ENCODE measurements at places on chromosomes 11 and 22.

GRCh38 chr11:62673196-62673525 lies 1.1 kb upstream of the LBHD1 start:
- DNase-seq: no peak

- no peak for DNase-seq
Observed at GRCh38 chr22:29265929-29266328, 1.9 kb downstream of the RHBDD3 start.

- no peak for DNase-seq
Observed at GRCh38 chr22:17920145-17920605, 104.2 kb downstream of the MICAL3 start.

DNA sequence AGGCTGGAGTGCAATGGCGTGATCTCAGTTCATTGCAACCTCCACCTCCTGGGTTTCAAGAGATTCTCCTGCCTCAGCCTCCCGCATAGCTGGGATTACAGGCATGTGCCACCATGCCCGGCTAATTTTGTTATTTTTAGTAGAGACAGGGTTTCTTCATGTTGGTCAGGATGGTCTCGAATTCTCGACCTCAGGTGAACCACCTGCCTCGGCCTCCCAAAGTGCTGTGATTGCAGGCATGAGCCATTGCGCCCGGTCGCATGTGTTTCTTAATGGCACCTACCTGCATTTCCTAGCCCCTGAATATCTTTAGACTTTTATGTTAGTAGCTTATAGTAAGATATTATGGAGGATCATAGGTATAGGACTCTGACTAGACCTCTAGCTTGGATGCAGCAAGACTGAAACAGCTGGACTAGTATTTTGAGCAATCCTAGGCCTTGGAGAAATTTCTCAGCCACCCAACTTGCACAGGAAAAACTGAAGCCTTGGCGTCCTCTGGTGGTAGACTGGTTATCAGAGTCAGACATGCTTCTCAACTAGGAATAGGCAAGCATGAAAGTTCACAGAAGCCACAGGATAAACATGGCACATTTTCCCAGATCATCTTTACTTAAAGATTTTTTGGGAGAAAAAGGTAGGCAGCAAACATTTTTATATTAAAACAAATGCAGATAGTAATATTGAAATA lies 22.7 kb upstream of the C1QTNF4 start:
- DNase-seq: peak; percentile 16

DNA sequence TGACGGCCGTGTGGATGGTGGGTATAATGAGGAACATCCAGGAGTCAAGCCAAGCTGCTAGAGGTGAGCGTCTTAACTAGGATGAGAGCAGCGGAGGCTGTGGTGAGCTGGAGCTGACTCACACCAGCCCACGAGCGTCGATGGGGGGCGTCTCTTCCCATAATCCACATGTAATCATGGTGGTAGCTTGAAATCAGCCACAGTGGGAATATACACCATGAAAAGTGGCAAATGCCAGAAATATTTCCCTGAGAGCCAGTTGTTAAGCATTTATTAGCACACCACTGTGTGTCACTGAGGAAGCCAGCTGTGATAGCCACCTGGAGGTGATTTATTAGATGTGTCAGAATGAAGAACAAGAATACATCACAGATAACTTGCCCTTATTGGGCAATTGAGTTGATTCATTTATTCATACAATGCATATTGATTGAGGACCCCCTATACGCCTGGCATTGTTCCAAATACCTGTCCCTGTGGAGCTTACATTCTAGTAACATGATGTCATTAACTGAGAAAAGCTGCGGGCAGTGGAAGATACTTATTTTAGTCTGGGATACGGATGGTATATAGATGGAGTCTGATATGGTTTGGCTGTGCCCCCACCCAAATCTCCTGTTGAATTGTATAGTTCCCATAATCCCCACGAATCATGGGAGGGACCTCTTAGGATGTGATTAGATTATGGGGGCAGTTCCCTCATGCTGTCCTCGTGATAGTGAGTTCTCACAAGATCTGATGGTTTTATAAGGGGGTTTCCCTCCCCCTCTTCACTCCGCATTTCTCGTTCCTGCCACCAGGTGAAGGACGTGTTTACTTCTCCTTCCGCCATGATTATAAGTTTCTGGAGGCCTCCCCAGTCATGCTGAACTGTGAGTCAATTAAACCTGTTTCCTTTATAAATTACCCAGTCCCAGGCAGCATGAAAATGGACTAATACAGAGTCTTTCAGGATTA lies 473.4 kb downstream of the METTL15 start:
- no peak for DNase-seq

- no peak for DNase-seq
Observed at GRCh38 chr11:21534288-21534687, 658.6 kb upstream of the ANO5 start.

DNA sequence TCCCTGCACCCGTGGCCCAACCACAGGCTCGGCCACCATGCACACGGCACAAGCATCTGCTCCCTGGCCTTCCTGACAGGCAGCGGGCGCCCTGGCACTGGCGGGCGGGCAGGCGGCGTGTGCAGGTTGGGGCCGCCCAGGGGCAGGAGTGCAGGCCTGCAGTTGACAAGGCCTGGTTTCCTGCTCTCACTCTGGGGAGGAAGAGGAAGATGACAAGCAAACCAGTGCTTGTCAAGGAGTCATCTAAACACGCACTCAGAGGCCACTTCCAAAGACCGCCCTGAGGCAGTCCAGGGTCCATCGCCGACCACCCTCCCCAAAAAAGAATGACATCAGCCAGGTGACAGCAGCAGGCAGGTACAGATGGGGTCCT lies 65.3 kb upstream of the LINC01488 start:
- no peak for DNase-seq

- no peak for DNase-seq
Observed at GRCh38 chr11:47106798-47107411, 69.8 kb downstream of the ARFGAP2 start.

GRCh38 chr11:75298191-75298975 lies 53.1 kb downstream of the ARRB1 start:
- DNase-seq: no peak

DNA sequence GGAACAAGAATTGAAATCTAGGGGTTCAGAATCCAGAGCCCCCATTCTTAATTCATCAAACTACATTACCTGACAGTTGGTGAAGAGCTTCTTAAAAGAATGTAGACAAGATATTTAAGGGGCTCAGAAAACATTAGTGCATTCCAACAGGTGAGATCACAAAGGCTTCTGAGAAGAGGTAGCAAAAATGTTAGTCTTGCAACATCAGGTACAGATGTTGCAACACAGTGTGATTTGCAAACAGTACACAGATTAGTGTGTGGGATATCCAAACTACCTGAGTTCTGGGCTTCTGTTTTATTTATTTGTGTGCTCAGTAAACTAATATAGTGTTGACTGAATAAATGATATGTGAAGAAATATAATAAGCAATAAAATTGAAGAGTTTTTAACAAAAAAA lies 11.8 kb downstream of the CASP4 start:
- DNase-seq: no peak

DNA sequence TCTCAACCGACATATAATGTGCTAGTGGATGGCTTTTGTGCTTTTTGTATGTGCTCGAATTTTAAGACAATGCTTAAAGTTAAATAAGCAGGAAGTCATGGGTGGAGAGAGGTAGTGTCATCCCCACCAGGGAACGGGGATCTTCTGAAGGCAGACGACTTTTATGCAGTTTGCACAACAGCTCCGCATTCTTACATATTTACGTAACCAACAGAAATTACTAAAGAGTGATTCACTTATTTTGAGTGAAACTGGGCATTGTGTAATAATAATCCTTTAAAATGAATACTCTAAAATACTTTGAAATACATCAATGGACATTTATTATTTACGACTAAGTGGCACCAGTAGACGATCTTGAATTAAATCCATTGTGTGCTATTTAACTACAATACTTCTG lies 305.1 kb downstream of the CNTN5 start:
- DNase-seq: no peak

DNA sequence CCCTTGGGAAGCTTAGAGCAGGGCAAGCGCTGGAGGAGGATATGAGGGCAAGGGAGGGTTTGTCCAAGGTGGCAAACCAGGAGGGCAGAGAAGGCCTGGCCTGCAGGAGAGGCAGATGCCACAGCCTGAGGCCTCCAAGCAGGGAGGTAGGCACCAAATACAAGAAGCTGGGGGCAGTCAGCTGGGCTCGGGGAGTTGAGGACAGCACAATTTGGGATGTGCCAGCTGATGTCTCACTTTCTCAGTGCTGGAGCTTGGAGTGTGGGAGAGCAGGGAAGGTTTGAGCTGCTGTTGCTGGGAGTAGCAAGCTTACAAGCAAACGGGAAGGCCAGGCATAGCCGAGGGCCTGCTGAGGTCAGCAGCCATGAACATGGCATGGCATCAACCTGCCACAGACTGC lies 4.0 kb downstream of the ZDHHC24 start:
- no peak for DNase-seq

DNA sequence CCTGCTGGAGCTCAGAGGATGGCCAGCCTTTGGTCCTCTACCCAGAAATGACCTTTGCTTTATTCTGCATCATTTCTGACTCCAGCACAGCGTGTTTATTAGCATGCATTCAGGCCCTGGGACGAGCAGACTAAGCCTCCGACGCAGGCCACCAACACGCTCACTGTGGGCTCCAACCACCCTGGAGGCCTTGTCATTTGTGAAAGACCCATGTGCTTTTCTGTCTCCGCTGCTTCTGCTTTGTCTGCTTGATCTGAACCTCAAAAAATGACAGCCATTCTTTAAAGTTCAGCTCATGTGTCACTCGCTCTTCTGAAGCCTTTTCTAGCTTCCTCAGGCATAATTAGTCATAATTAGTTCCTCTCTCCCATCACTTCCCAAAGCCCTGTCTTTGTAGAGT lies 109.1 kb upstream of the TIMP3 start:
- DNase-seq: no peak

- peak; percentile 57 for DNase-seq
Observed at GRCh38 chr22:38756711-38757463, 1.1 kb upstream of the SUN2 start.

- peak; percentile 83 for DNase-seq
Observed at GRCh38 chr11:46529095-46529905, 64.5 kb downstream of the AMBRA1 start.

DNA sequence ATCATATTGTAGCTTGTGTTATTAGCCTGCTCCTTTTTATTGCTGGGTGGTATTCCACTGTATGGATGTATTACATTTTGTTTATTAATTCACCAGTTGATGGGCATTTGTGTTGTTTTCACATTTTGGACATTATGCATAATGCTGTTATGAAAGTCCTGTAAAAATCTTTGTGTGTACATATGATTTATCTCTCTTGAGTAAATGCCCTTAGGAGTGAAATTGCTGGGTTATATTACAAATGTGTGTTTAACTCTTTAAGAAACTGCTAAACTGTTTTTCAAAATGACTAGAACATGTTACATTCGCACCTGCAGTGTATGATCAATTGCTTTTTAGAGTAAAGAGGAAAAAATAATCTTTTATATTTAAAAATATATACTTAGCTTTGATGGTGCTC lies 54.4 kb upstream of the TP53I11 start:
- no peak for DNase-seq

GRCh38 chr11:111718436-111718835 lies 47.8 kb downstream of the PPP2R1B start:
- no peak for DNase-seq

GRCh38 chr11:122523846-122524805 lies 131.4 kb upstream of the UBASH3B start:
- DNase-seq: no peak
